ENCODE measurements at places on chromosomes 7 and 10.

- DNase-seq = no peak
Measured at GRCh38 chr10:79416578-79417255, 28.7 kb downstream of the ZCCHC24 start.

DNA sequence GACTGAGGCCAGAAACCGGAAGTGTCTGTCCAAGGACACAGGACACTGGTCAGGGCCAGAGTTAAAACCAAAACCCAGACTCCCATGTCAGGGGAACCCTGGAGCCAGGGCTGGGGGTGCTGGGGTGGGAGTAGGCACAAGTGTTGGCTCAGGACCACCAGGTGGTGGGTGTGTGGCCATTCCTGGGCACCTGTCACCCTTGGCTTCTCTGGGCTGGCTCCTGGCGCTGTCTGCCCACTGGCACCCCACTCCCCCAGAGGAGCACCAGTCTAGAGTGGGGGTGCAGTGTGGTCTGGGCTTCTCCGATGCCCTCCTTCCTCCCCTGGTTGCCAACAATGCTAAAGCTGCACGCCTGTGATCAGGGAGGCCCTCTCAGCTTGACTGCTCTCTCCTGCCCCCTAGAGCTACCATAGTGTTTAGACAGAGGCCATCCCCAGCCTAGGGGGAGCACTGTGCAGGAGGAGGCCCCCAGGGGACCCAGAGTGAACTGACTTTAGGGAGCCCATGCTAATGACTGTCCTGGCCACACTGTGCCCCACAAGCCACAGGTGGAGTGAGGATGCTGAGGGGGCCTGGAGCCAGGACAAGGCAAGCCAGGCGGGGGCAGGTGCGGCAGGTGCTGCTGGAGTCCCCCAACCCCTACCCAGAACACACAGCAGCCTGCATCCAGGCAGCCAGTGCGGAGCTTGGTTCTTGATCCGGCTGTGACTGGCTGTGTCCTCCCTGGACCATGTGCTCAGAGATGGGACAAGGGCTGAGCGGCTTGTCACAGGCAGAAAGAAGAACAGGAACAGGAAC, 11.0 kb downstream of the RASGEF1A start:
- peak; percentile 21 for DNase-seq

DNA sequence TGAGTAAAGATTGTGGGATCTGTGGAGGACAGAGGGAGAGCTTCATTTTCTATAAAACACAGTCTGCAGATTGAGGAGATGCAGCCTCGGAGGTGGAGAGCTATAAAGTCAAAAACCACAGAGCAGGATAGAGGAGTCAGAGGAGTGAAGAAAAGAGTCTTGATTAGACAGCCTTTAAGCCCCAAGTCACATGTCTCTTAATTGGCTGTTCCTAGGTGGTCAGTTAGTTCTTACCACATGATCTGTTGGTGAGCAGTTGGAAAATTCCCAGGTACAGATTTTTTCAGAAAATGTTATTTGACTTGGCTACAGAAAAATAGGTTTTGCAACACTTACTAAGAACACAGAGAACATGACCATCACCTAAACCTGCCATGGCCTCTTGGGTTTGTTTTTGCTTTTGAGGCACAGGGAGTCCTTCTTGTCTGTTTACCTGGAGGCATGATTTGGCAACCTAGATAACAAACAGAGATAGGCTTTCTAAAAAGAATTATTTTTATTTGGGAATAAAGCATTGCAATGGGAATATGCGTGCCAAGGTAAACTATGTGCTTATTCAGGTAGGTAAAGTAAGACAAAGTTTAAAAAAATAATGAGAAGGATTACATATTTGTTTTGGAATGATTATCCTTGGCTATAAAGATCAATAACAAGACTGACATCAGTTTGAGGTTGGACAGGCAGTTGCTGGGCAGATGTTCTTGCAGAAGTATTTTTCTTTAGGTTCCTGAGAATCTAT, 604 bp upstream of the CYP3A43 start:
- no peak for DNase-seq

GRCh38 chr10:118471863-118472262, 123.6 kb downstream of the PRLHR start:
- DNase-seq = peak; percentile 62

DNA sequence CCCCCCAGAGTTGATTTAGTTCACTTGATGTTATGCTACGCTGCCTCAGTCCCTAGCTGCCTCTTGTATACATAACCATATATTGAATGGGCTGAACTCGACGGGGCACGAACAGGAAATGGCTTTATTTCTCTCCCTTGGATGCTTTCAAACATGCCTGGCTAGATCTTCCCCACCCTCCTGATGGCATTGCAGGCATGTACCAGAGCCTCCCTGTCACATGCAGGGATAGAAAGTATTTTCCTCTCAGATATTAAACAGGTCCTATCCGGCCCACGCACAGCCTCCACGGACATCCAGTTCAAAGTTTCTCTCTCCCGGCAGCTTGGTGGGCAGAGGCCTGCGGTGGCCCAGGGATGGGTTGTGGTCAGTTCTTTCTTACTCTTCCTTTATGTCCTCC, 422.1 kb downstream of the RPS24 start:
- no peak for DNase-seq

GRCh38 chr7:142805350-142806021, 34.7 kb downstream of the PRSS2 start:
- no peak for DNase-seq

Data from iris pigment epithelial cell (primary cell).